ENCODE measurements at places on chromosomes 11 and 22. TPM values are rescaled to one million over a fixed set of nuclear protein-coding genes. Genes with fewer than 3 reads are reported as not detected.

Gene MUC5AC
- total RNA-seq = not detected

Gene PTPRJ
- 60.7 TPM for total RNA-seq

Gene NAV2
- 0.67 TPM for total RNA-seq

Gene ADM
- 2.3 TPM for total RNA-seq

Gene MS4A3
- not detected for total RNA-seq

Gene BDNF
- not detected for total RNA-seq

Gene CTSF
- total RNA-seq = 3.8 TPM

Gene OR5D16
- not detected for total RNA-seq

Gene NLRP10
- not detected for total RNA-seq

Gene OR4A16
- total RNA-seq = not detected

Gene KCNK7
- total RNA-seq = 2.3 TPM

Gene OR51B5
- total RNA-seq = not detected

Gene EFCAB6
- total RNA-seq = 0.12 TPM

Gene CCND1
- 0.67 TPM for total RNA-seq

Gene RTCB
- 85.2 TPM for total RNA-seq

Gene GPR83
- not detected for total RNA-seq

Gene BTG4
- total RNA-seq = not detected

Gene CCDC15
- 6.8 TPM for total RNA-seq

Gene SUN2
- 203 TPM for total RNA-seq

Gene C11orf42
- not detected for total RNA-seq

Gene DBX1
- total RNA-seq = not detected

Gene LUZP2
- total RNA-seq = not detected

Gene OR52L1
- not detected for total RNA-seq

Gene MCAM
- total RNA-seq = 0.74 TPM

Gene CEP126
- total RNA-seq = 1.5 TPM

Gene NCR3LG1
- total RNA-seq = 1.4 TPM

Gene CCDC81
- 0.67 TPM for total RNA-seq

Measured in natural killer cell treated with Interleukin-12 subunit alpha and Interleukin-12 subunit beta and Interleukin-15 and Interleukin-18, amount 100 ng/mL, for 72 hours (primary cell).